ENCODE measurements at places on chromosomes 1 and 21.

- DNase-seq = no peak
Observed at GRCh38 chr1:168689726-168690602, 39.0 kb downstream of the DPT start.

DNA sequence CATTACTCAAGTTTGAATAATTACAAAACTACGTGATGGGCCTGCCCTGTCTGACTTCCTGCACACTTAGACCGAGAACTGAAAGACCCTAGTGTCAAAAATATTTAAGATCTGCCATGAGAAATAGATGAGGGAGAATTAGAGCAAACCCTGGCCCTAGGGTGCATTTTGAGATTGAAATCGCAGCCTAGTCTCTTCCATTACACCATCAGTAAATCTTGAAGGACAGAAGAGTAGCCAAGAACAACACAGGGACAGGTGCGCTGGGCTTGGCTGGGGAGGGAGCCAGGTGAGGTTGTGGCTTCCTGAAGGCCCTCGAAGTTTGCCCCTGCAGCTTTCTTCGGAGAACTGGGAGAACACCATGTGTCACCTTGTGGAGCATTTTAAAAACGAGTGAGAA lies 36.7 kb upstream of the KIF26B start:
- no peak for DNase-seq

DNA sequence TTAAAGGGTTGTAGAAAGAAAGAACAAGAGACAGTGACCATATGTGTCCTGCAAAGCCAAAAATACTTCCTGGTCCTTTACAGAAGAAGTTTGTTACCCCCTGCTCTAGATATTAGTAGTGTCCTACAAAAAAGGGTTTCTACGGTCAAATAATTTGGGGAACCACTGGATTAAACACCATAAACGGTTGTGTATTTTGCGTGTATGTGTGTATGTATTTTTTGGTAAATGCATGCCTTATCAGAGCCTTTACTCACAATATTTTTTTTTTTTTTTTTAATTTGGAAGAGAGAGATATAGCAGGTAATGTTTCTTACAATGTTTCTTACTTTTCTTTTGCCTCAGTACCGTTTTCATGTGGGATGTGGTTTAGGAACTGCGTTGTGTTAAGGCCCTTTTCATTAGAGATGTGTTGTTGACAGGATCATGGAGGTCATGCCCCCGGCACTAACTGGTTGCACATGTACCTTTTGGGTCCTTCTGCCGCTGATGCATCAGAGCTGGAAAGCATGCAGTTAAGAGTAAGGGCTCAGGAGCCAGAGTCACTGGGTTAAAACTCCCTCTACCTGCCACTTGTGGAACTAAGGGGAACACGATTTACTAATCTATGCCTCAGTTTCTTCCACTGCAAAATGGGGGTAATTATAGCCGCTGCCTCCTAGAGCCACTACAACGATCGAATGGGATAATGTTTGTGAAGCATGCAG lies 234.6 kb upstream of the KAZN start:
- no peak for DNase-seq

DNA sequence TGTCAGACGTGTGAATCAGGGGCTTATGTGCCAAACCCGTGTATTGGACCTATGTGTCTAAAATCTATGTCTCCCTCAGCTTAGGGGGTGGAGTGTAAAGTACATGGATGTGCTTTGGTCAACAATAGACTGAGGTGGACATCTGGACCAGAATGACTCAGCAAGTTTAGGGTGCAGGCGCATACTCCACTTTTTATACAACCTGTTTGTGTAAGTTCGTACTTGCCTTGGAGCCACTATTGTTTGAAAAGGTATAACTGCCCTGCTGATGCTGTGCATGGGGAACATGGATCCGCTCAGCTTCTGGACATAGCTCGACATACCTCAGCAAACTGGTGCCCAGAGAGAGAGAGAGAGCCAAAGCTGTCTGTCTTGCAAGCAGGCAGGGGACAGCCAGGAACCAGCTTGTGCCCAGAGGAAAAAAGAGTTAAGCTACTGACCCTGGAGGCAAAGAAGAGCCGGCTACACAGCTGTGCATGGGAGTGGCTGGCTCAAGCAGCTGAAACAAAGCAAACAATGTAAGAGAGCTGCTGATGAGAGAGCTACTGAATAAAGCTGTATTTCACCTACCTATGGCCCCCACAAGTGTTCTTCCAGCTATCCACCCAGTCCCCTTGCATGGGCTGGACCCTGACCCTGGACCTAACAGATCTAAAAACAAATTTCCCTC lies 41.2 kb downstream of the GJA5 start:
- no peak for DNase-seq

GRCh38 chr1:17874231-17874630 lies 119.1 kb downstream of the ACTL8 start:
- DNase-seq = no peak

- DNase-seq = no peak
Observed at GRCh38 chr1:114701931-114702330, 6.6 kb upstream of the AMPD1 start.

DNA sequence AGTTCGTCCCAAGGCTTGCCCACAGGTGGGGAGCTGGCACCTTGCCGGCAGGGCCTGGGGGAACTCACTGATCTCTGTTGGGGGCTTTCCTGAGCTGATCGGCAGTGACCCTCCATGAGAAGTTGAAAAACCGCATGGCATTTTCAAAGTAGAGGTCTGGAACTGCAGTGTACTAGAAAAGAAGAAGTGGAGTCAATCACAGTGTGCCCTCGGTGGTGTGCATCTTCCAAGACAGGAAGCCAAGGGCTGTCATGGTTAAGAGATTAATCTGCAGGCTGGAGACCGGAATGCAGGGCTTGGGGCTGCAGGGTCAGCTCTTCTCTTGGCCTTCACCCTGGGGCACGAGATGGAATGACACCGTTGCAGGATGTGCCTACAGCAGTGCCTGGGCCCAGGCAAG lies 56.8 kb downstream of the ECE1 start:
- no peak for DNase-seq

GRCh38 chr1:202805886-202806844 lies 2.1 kb downstream of the KDM5B start:
- DNase-seq = peak; percentile 71

- no peak for DNase-seq
Observed at GRCh38 chr1:14340002-14340785, 258.3 kb upstream of the KAZN start.

DNA sequence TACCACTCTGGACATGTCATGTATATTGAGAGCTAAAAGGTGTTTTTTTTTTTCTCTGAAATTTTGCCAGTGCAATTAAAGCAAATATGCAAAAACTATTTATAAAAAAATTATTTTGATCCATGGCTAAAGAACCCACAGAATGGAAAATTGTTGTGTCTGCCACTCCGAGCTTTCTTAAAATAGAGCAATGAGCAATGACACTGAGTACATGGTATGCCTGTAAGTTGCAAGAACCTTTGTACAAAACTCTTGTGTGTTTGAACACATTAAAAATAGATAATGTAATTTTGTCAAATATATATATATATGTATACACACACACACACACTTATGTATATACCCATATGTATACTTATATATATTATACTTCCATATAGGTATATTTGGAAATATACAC lies 1530.9 kb upstream of the B3GALT2 start:
- DNase-seq = no peak

DNA sequence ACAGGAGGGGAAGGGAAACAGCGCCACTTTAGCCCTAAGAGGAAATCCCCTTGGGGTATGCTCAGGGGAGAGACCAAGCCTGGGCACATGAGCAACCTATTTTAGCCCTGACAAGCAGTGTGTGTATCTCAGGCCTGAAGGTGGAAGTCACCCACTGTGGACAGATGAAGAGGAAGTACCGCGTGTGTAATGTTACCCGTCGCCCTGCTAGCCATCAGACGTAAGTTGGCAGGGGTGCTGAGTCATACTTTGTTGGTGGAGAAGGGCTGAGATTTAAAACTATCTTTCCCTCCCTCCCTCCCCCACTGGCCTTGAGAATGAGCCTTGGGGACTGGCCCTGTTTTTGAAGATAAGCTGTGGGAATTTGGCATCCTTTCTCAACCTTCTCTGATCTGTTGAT lies 11.2 kb downstream of the AGO1 start:
- DNase-seq = peak; percentile 68

DNA sequence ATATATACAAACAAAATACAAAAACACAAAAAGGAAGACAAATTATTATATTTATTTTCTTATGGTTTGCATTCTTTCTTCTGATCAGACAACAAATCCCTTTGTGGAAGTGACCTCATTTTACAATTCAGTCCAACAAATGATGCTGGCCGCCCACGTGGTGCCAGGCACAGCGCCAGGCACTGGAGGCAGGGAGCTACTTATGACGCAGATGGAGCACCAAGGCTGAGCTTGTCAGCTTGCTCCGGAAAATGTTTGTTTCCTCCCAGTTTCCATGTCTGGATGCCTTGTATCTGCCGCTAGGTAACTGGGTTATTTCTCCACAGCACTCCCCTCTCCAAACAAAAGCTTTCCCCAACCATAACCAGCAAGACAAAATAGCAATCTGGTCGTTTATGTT lies 30.7 kb upstream of the CD34 start:
- DNase-seq = peak; percentile 61

DNA sequence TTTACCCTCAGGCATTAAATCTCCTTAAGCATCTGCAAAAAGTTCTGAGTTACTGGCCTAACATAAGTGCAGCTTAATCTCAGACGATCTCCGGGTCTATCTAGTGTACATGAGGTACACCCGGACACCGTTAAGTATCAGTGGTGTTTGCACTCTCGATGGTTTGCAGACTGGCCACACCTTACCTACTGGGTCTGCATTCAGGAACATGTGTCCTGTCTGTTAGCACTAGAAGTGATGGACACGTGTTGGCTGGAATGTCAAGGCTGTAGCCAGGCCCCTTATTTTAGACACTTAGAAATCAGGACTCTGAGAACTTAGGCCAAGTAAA lies 783 bp upstream of the AGL start:
- DNase-seq = peak; percentile 42

GRCh38 chr1:221881805-221882581 lies 140.1 kb upstream of the DUSP10 start:
- no peak for DNase-seq

- DNase-seq = no peak
Observed at GRCh38 chr1:29557066-29557465, 320.7 kb downstream of the PTPRU start.

- DNase-seq = no peak
Observed at GRCh38 chr1:18927654-18928272, 25.4 kb upstream of the ALDH4A1 start.

- no peak for DNase-seq
Observed at GRCh38 chr1:225021037-225021436, 91.6 kb downstream of the DNAH14 start.

DNA sequence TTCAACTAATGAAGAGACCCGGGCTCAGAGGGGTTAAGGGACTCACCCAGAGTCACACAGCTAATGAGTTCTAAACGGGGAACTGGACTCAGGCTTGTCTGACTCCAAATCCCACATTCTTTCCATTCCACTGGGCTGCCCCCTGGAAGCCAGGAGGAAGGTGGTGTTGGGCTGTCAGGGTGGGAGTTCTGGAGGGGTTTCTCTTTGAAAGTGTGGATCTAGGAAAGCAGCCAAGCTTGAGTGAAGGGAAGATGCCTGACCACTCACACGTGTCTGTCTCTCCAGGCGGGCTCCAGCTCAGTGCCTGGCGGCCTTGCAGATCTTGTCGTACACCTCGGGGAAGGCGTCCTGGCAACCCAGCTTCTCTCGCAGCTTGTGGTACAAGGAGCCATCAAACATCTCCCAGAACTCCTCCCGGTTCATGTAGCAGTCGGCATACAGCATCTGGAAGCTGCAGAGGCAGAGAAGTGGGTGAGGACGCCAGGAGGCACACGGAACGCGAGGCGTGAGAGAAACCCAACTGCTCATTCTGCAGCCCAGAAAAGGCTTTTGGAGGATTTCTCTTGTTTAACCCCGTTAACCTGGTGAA lies 35.0 kb downstream of the DHCR24 start:
- DNase-seq = no peak

- DNase-seq = no peak
Observed at GRCh38 chr1:192109576-192109975, 48.7 kb upstream of the RGS18 start.

DNA sequence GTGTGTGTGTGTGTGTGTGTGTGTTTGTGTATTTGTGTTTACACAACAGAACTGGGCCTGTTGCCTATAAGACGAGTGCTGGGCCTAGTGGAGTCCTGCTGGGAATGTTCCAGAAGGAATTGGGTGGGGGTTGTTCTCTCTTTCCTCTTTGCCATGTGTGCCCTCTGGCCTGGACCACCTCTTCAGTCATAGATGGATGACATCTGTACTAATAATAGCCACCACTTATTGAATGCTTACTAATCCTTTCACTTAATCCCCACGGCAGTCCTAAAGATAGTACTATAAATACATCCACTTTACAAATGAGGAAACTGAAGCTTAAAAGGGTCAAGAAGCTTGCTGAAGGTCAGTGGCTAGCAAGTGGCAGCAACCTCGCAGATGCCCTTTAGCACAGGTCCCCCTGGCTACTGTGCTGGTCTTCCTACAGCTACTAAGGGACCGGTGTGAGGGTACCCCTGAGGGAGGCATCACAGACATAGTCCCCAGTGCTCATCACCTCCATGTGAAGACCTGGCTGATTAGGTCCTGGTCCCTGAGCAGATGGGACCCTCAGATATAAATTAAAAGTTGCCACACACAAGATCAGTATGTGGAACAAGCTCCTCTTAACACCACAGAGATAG lies 55.2 kb upstream of the KIF1B start:
- DNase-seq = no peak

GRCh38 chr21:35578347-35578782 lies 482.0 kb downstream of the SETD4 start:
- DNase-seq = no peak

- no peak for DNase-seq
Observed at GRCh38 chr1:226596531-226597165, 48.1 kb downstream of the STUM start.

- no peak for DNase-seq
Observed at GRCh38 chr1:64887689-64888217, 78.6 kb downstream of the JAK1 start.

GRCh38 chr1:3956527-3957170 lies 56.6 kb upstream of the C1orf174 start:
- no peak for DNase-seq

DNA sequence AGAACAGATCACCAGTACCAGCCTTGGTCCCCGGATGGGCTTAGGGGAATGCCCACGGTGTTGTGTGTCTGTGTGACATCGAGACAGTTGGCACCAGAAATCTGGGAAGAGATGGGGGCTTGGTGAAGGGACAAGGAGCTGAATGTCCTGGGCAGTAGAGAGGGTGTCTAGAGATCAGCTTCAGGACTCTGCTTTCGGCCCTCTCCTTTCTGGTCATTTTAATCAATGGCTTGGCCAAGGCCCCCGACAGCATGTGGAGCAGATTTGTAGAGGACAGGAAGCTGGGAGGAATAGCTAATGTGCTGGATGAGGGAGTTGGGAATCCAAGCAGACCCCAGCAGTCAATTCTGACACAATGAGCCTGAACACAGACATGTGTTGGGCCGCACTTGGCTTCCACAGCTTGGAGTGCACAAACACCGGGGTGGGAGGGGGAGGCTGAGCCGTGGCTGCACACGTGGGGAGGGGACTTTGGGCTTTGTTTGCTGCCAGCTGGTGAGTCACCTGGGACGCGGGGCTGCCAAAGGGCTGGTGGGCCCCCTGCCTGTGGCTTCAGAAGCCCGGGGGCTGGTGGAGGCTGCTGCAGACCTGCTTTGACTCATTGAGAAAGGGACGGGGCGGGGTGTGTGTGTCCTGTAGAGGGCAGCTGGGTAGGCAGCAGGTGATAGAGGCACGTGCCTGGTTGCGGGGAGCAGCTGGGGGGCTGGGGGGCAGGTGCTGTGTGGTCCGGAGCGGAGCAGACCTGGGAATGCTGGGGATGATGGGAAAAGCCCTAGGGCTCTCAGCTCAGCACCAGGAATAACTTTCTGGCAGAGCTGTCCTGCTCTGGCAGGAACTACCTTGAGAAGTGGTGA lies 20.9 kb downstream of the SLC1A7 start:
- no peak for DNase-seq

All from hematopoietic multipotent progenitor cell treated with erythropoietin and hydrocortisone succinate and interleukin-3 and kit ligand, for 8 days (in vitro differentiated cells).